Urinary bladder (tissue), 4 donors: ENCODE measurements at places on chromosomes 5 and 9.

GRCh38 chr5:174596429-174596828, 128.0 kb upstream of the MSX2 start:
- DNase-seq, result no peak

DNA sequence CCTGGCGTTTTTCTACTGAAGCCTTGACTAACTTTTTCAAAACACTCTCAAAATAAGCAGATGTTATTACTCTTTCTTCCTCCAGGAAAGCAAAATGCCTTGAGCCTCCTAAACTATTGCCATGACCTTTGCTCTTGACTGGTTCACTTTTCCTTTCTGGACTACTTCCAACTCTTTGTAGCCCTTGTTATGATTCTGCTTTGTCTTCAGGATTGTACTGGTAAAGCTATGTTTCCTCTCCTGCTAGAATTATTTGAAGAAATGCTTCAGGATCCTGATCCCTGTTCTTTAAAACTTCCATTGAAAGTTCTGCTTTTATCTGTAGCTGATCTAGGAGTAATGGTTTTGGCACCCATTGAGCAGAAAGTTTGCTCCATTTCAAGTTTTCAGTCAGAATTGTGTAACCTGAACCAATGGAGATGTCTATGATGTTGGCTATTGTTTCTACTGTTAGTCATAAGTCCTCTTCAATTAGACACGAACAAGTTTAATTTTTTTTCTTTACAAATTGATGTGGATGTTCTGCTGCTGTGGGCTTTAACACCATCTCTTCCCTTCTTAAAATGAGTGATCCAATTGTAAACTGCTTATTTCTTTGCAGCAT, 1356.4 kb downstream of the EFNA5 start:
- no peak for DNase-seq

DNA sequence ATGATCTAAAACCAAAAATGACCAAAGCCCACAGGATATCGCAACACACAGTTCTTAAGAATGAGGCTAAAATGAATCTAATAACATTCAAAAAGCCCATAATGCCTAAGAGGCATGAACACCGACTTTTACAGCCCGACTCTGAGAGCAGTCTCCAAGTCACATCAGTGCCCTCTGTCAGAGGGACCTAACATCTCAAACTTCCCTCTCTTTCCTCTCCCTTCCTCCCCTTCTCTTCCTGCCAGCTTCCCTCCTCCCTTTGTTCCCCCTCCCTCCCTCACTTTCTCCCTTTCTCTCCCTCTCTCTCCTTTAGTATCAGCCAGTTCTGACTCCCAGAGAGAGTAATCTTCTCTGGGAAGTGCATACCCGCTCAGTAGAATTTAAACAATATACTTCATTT, 154.4 kb downstream of the GLIS3 start:
- no peak for DNase-seq

DNA sequence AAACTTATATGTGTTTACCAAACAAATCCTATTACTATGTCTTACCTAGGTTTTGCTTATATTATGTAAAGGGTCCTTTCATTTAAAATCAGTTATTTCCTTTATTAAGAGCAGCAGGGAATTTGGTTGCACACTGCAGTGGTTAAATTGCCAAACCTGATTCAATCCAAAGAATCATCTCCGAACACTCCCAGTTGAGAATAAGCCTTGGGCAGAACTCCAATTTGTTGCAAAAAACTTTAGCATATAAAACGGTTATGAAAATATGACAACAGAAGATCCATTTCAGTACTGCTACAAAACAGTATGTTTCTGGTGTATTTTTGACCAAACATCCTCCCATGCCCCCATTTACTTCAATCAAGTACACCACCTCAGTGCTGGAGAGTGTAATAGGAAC, 587.0 kb upstream of the GRAMD2B start:
- no peak for DNase-seq

- no peak for DNase-seq
Measured at GRCh38 chr9:114205171-114206015, 50.1 kb downstream of the COL27A1 start.
